NCI-H510A (cell line): ENCODE measurements at places on chromosomes 3 and 15.

DNA sequence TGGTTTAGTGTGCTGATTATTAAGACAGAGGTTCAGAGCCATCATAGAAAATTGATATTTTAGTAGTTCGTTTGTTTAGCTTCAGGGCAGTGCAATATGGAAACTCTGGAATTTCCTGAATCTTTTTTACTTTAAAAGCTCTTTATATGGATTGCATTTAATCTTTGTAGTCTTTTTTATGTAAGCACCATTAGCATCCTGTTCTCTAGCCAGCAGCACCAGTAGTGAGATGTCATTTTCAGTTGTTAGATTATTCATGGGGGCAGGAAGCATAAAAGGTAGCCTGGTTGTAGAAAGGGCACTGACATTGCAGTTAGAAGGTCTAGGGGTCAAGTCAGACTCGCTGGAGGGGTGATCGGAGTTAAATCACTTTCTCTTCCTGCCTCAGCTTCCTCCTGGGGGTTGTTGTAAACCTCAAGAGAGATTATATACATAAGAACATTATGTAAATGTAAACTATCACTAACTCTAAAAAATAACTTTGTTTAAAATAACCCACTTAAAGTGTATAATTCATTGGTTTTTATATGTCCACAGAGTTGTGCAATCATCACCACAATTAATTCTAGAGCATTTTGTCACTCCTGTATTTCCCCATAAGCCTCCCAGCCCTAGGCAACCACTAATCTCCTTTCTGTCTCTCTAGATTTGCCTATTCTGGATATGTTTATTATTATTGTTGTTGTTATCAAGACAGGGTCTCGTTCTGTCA is 31.4 kb upstream of the ITPKA start:
- no peak for DNase-seq

DNA sequence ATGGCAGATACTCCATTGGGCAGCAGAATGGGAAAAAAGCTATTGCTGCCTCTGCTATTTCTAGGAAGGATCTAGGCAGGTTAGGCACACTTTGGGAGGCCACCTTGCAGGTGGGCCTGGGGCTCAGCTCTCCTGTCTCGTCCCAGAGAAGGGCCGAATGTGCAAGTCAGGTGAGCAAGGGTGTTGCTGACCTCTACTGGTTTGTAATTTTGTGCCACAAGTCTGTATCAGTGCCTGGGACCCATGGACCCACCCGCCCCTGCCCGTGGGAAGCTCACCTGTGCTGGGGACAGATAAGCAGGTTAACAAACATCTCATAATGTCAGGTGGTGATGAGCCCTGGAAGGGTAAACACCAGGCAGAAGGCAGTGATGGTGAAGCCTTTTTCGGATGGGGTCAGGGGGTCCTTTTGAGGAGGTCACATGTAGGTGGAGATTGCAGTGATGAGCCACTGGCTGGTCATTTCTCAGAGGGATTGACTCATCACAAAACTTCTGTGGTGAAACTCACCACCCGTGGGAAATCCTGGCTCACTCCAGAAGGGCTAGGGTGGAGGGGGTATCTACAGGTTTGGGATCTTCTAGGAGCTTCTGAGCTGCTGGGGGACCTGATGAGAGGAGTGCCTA is 161.3 kb downstream of the KLF13 start:
- no peak for DNase-seq

DNA sequence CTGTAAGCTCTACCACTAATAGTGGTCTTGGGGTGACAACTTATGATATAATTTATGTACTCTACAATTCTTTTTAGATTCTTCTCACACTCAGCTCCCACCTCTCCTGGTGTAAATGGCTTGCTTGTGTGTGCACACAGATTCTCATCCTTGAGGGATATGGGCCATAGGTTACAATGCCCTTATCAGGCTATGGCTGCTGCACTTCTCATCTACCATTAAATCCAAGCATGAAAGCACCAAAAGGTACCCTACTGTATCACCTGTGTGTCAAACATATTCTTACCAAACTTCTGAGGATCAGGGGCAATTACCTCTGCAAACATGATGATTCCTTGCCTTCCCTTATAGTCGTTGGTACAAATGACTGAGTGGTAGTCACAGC is 891.9 kb downstream of the SQOR start:
- no peak for DNase-seq

GRCh38 chr15:60480888-60481287 is 1.9 kb upstream of the ICE2 start:
- no peak for DNase-seq

GRCh38 chr3:72102112-72102616 is 317.2 kb upstream of the PROK2 start:
- DNase-seq, result no peak

- no peak for DNase-seq
Observed at GRCh38 chr3:116034086-116034485, 410.8 kb downstream of the GAP43 start.

DNA sequence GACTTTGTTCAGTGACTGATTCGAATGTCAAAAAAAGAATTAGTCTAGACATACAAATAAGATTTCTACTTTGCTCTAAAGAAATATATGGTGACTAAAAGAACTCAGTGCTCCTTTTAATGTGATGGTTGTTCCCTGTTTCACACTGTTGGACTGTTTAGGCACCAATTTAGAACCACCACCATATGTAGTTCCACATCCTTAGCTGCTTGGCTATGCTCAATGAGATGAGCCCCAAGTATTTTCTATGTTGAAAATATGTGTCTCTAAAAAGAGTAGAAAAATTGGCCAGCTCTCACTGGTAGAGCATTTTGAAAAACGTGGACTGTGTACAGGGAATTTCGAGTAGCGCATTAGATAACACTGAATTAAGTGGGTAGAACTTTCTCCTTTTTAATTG is 167.3 kb downstream of the GOLIM4 start:
- no peak for DNase-seq

- DNase-seq, result no peak
Observed at GRCh38 chr3:106047221-106047620, 178.4 kb upstream of the CBLB start.

GRCh38 chr15:85706779-85707518 is 87.8 kb downstream of the KLHL25 start:
- DNase-seq, result no peak

DNA sequence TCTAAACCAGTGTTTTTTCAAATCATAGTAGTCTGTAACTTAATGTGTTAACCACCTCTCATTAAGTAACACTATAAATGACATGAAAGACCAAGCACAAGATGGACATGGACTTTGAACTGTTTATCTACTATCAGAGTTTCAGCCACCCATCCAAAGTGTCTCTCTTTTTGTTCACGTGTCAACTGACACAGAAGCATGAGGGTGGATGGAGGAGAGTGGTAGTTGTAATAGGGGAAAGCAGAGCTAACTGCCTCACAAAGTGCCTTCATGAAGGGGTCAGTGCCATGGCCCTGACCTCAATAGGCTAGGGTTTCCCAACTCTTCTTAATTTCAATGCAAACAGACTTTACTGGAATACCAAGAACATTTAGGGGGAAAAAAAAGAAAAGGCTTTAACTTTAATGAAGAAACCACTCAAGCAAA is 32.1 kb upstream of the TRPM7 start:
- no peak for DNase-seq

DNA sequence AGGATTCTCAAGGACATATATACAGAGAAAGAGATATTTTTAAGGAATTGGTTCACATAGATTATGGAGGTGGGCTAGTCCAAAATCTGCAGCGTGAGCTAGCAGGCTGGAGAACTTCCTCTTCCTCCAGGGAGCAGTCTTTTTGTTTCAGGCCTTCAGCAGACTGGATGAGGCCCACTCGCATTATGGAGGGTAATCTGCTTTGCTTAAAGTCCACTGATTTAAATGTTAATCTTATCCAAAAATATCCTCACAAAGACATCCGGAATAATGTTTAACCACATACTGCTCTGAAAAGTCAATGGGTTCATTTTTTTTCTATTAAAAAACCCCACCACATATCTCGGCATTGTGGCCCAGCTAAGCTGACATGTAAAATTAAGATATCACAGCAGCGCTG is 22.2 kb upstream of the NRROS start:
- no peak for DNase-seq

GRCh38 chr3:53161450-53161819 is 426 bp downstream of the PRKCD start:
- DNase-seq, result no peak

DNA sequence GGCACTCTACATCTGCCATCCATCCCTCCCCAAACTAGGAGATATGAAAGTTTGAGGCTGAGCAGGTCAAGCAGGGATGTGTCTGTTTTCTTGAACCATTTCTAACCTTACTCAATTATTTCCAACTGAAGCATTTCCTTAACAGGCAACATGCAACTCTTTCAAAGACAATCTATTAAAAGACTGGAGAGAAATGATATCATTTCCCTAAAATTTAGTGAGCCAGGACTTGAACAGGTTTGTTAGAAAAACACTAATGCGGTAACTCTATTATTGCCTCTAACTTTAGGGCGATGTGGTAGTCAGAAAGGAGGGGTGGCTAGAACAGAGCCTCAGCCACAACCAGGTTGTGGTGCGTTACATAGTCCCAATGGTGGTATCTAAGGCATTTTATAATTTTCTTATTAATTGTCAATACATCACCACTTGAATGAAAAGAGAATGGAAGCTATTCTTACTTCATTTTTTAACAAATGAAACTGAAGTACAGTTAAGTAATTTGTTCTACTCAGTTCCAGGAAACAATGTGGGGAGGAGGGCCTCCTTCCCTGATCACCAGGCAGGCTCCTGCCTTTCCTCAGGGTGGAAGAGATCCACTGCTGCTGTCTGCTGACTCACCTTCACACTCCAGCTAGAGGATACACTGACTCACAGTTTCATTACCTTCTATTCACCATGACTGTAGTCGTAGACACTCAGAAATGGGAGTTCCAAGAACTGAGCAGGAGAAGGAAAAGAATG is 22.8 kb downstream of the MYO1E start:
- no peak for DNase-seq

GRCh38 chr3:45628746-45629145 is 34.2 kb downstream of the LIMD1 start:
- DNase-seq, result no peak

DNA sequence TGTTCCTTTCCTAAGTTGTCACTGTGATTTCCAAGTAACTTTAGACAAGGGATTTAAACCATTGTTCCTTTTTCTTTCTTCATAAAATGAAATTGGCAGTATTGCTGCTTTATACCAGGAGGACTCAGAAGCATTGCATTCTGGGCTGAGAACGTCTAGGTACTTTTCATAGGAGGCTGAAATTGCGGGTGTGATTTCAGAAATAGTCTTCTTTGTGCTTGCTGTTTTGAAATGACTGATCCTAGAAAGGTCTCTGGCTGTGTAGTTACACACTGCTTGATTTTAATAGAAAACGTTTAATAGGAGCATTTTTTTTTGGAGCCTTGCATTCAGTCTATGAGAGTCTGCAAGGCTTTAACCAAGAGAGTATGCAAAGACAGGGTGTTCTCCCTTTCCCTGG is 56.3 kb downstream of the PPM1L start:
- DNase-seq, result no peak

GRCh38 chr3:45182915-45183871 is 37.0 kb upstream of the CDCP1 start:
- peak; percentile 28 for DNase-seq

DNA sequence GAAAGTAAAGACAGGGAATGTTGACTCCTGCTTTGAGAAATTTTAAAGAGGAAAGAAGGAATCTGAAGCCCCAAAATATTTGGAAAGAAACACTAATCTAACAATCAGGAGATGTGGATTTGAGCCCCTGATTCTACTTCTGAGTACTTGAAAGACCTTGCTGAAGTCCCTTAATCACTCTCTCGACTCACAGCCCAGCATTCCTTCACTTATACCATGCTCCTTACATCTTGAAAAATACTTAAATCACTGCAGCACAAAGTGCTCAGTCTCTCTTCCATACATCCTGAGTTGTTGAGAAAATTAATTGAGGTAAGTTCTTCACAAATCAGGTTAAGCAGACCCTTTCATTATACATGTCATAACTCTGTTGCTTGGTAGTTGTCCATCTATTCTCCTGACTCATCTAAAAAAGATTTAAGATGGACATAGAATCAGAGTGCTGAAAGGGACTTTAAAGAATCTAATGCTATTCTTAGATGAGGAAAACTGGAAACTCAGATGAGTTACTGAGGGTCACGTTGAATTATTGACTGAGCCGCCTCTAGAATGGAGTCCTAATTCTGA is 72.8 kb upstream of the THSD4 start:
- DNase-seq, result no peak

DNA sequence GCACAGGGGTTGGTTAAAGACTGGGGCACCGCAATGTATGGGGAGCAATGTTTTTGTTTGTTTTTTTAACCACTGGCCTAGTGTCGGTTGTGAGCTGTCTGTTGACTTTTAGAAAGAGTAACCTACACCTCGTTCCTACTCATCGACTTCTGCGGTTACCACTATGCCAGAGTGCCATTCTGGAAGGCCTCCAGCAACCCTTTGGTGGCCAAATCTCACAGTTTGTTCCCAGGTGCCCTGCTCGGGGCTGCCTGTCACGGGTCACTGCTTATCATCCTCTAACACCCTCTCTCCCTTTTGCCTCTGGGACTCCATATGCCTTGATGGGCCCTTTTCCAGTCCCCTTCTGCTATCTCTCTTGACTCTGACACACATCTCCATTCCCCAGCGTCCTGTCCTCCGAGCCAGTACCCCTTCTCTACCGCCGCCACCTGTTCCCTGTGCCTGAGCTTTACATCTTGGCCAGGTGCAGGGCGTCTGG is 290.4 kb upstream of the C2CD4B start:
- DNase-seq, result peak; percentile 25

DNA sequence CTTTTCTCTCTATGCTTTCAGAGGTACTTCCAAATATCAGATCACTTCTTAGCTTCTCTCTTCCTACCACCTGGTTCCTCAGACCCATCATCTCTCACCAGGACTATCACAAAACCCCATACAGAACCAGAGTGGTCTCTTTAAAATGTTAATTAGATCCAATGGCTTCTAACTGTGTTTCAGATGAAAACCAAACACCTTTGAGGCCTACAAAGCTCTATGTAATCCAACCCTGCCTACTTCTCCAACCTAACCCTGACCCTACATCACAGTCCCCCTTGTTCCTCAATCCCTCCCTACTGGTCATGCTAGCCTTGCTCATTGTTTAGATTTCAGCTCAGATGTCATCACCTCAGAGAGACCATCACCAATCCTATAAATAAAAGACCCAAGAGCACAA is 34.8 kb downstream of the SUMF1 start:
- DNase-seq, result no peak
